ENCODE measurements at places on chromosomes 6 and 20.
A peak's percentile ranks its signal among the peaks of the same experiment; 100 is the strongest.

- DNase-seq: peak; percentile 19
Observed at GRCh38 chr6:42450477-42451332, 1.0 kb downstream of the TRERF1 start.

DNA sequence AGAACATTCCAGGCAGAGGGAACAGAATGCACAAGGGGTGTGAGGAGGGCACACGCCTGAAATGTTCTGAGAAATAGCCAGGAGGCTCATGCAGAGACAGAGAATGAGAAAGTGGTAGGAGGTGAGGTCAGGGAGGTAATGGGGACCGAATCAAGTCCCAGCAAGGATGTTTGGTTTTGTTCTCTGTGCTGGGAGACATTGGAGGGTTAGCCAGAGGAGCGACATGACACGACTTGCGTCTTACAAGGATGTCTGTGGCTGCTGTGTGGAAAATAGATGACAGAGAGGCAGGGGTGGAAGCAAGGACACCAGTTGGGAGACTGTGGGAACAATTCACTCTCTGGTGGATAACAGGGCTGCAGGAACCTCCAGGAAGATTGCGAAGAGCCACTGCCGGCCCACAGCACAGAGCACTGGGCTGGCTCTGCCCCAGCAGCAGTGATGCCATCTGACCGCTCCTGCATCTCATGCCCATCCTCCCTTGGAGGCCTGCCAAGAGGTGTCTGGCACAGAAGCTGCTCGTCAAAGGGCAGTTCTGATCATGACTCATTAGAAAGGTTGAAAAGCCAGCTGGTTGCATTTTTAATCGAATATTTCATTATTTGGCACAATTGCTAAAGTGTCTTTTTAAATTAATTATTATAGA lies 57.7 kb upstream of the CD83 start:
- DNase-seq: no peak

DNA sequence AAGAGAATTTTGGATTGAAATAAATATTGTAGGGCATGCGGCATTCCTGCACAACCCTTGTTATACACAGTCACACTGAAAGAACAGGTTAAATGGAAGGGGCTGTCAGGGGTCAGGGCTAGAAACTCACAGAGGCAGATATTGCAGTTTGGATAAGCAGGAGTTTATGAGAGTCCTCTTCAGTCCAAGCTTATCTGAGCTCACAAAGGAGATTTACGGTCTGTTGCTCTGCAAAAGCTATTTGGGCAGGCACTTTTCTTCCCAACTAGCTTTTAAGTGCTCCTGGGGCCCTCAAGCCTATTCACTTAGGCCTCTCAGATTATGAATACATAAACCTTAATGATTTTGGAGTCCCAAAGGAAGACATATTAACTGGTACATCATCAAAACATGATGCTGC lies 156.2 kb downstream of the SOX4 start:
- DNase-seq: peak; percentile 99

- no peak for DNase-seq
Observed at GRCh38 chr6:31336896-31337496, 20.0 kb downstream of the HLA-B start.

- no peak for DNase-seq
Observed at GRCh38 chr6:155684416-155685196, 229.0 kb upstream of the NOX3 start.

DNA sequence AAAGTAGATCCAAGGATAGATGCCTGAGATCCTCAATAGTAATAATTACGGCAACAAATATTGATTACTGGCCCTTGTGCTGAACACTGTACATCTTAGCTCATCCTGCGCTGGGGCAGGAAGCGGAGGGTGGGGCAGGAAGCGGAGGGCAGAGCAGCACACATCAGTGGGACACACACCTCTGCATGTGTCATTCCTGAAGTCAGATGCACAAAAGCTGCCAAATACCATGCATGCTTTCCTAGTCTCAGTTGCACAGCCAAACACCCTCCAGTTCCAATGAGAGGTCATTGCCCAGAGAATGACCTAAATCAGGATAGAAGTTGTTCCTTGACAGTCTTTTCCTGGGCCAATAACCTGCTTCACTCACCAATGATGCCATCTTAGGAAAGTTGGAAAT lies 74.4 kb upstream of the FOXC1 start:
- DNase-seq: no peak

DNA sequence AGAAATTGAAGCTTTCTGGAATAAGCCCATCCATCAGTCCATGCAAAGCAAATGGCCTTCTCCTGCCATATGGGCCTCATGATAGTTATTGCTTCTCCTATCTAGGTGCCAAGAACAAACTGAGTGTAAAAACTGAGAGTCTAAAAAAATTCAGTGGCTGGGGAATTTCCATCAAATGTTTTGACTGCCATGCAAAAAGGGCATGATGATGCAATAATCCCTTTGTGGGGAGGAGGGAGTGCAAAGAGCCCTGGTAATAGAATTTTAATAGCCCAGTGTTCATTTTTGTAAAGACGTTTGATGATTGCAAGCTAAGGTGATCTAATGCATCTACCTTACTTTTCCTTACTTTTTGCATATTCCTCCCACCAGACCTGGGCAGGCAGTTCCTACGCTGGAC lies 683.7 kb downstream of the EPM2A start:
- DNase-seq: no peak

- no peak for DNase-seq
Observed at GRCh38 chr6:107870381-107870780, 46.3 kb upstream of the SCML4 start.

DNA sequence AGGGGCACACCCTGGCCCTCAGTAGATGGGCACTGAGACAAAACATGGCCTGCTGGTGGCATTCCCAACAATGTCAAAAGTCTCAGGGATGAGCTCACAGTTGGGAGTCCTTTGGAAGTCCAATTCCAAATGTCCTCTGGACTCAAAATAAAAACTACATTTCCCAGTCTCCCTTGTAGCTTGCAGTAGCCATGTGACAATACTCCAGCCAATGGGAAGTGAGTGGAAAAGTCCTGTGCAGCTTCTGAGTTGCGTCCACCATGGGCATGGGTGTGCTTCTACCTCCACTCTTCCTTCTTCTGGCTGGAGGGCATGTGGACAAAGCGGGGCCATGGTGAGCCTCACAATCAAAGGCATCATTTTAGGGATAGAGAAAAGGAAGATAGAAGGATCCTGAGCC lies 5.8 kb upstream of the ADAM33 start:
- DNase-seq: no peak

GRCh38 chr6:149093643-149094042 lies 223.9 kb upstream of the TAB2 start:
- DNase-seq: no peak

DNA sequence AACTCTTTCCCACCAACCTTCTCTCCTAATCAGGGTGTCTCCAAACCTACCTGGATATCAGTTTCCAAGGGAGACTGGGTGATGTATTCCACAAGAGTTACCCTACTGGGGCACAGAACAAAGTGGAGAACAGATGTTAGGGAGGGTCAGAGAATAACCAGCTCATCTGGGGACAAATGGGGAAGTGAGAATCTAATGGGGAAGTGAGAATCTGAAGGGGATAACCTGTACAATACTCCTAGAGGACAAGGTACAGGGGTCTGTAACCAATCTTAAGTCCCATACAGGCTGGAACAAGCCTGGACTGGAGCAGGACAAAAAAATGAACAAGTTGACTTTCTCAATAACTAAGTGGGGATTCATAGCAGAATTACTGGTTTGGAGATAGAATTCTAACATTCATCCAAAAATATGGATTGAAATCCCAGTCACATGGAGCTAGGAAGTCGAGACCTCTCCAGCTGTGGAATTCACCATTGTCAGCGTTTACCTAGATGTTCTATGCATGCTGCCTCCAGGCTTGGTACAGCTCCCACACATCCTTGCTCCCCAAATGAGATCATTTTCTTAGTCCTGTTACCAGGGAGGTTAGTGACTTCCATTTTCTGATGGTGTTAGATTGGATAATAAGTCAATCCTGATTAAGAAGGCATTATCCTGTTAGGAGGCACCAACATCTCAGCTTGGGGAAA lies 214.8 kb upstream of the MOCS1 start:
- DNase-seq: no peak

GRCh38 chr20:38774167-38774566 lies 25.9 kb downstream of the ACTR5 start:
- DNase-seq: no peak

GRCh38 chr6:106033806-106034205 lies 52.3 kb upstream of the PRDM1 start:
- no peak for DNase-seq

DNA sequence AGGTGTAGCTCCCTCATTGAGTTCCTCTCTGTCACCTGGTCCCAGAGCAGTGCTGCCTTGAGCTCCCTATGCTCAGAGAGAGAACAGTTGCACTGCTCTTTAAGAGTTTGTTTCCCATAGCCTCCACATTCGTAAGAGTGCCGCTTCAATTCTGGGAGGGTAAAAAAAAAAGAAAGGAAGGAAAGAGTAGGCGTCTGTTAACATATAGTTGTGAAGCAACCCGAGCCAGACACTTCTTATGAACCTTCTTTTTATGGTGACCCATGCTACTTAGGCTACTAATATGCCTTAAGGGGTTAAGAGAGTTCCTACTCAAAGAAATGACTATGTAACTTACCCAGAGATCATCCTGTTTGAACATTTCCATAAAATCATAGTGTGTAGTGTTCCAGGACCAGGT lies 4.3 kb upstream of the ARG1 start:
- DNase-seq: no peak

- peak; percentile 54 for DNase-seq
Observed at GRCh38 chr6:27019651-27020552, 227.6 kb upstream of the PRSS16 start.

DNA sequence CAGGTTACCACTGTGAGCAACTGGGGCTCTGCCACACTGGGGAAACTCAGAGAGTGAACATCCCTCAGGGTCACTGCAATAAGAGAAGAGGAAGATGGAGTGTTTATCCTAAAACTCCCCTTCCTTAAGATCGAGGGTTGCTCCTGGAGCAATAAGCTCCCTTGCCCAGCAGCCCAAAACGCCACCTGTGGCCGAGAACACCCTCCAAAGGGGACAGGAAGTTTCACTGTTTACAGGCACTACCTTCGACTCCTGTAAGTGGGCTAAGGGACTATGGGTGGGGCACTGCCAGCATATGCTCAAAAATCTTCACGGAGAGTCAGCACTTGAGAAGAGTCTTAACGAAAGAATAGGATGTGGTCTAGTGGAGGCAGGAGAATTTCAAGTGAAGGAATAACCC lies 132.5 kb downstream of the FAXC start:
- DNase-seq: no peak

DNA sequence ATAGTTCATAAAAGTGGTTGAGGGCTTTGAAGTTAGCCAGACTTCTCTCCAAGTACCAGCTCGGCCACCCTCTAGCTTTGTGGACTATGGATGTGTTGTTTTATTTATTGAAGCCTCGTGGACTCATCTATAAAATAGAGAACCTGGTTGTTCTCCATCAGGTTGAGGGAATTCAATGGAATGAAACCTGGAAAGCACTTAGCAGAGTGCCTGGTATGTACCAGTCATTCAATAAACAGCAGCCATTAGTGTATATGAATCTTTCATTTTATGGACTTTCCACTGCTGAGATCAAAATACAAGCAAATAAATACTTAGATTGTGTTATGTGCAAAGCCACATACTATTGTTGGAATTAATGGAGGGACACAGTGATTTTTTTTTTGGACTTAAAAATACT lies 206.8 kb downstream of the SOX4 start:
- DNase-seq: no peak

DNA sequence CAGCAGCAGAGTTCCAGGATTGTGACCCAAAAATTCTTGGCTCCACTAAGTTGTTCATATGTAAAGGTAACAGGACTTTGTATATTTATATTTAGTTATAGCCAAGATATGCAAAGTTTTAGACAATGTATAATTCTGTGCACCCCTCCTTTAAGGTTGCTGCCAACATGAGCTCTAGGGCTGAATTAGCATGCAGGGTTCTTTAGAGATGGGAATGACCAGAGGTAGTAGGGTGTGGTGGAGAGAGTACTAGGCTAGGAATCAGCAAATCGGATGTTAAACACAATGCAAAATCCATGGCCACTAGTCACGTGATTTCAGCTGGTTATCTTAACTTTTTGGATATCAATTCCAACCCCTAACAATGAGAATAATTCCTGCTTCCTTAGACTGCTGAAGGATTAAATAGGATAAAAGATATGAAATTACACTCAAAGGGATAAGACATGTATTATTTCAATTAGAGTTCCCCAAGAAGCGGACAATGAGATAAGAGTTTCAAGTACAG lies 260.3 kb upstream of the RNF24 start:
- no peak for DNase-seq

DNA sequence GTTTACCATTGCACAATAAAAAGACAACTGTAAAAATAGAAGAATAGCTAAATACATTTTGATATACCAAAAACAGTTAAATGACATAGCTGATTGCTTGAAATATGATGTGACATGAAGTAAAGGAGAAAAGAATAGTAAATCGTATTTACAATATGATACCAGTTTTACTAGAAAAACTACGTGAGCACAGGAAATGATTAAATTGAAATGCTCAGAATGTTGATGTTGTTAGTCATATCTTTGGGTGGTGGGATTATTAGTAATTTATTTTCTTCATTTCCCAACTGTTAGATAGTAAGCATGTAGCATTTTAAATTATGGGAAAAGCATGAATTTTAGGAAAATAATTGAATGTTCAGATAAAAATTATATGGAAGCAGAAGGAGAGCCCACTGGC lies 268.3 kb upstream of the TAB2 start:
- DNase-seq: no peak

- no peak for DNase-seq
Observed at GRCh38 chr6:154453329-154453728, 57.2 kb downstream of the CNKSR3 start.

DNA sequence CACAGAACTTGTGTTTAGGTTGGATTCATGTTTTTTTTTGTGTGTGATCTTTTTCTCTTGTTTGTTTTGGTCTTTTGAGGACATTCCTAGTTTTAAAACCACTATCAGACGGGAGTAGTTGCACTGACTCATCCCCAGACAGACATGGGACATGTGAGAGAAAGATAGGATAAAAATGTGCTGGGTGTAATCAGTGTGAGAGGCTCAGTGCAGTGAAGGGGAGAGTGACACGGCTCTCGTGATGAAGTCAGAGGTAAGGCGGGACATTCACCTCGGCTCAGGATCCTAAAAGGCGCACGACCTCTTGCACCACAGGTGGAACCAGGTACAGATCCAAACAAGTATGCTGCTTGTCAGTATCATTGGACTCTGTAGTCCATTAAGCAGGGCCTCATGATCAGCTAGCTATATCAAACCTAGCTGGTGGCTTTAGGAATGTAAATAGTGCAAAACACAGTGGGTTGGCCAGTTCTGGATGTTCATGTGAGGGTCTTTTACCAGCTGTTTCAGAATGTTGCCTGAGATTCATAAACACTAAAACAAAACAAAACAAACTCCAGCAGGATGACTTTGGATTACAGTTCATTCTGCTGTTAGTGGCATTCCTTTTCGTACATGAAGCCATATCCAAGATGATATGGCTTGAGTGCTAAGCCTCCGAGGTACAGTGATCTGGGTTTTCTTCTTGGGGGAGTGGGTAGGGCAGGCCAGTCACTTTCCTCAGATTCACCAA lies 18.0 kb downstream of the FOXO3 start:
- DNase-seq: no peak

Measured in DMS79 (cell line).